ENCODE measurements at places on chromosomes 7 and 10.

DNA sequence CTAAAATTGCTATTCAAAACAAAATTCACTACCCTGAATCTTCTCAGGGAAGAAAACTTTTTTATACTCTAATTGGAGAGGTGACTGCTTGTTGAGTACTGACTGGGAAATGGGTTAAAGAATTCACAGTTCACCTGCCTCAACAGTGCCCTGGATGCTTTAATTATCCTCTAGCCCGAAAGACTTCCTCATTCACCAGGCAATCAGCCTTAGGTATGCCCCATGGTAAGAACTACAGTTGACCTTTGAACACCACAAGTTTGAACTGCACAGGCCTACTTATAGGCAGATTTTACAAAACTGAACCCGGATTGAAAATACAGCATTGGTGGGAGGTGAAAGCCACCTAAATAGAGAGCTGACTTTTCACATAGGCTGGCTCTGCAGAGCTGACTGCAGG, 175.3 kb downstream of the ELAPOR2 start:
- DNase-seq, result no peak

GRCh38 chr10:30026578-30026977, 32.8 kb downstream of the JCAD start:
- no peak for DNase-seq

- peak; percentile 84 for DNase-seq
These were observed at the start of gene HOXA10 for GRCh38 chr7:27173956-27174873. HOXA10 (minus strand) TSS chr7:27174320; CDS start chr7:27174306, 14 bp downstream.

DNA sequence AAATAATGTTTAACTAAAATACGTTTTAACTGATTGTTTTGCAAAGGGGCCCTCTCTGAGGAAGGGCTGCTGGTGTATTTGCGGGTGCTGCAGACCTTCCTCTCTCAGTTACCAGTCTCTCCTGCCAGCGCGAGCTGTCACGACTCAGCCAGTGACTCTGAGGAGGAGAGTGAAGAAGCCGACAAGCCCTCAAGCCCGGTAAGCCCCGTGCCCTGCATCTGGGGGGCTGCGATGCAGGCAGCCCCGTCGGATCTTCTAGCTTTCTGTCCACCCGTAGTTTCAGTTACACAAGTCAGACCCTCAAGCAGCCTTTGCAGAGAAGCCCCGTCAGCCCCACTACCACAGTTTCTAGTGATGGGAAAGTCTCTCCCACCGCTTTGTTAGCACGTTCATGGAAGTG, 45.1 kb downstream of the UBE3C start:
- no peak for DNase-seq

- no peak for DNase-seq
These were observed 111.5 kb downstream of the CCNY start for GRCh38 chr10:35447693-35448407.
